Bronchial smooth muscle cell (primary cell): ENCODE measurements at places on chromosomes 4 and X. TPM values are rescaled to one million over a fixed set of nuclear protein-coding genes. Genes with fewer than 3 reads are reported as not detected.

CXorf38 gene
- total RNA-seq = 4.4 and 7.3 TPM in 2 replicates

PPP3CA gene
- total RNA-seq = 30.6 and 59.1 TPM in 2 replicates

CTBP1 gene
- 212 and 250 TPM in 2 replicates for total RNA-seq

RBM3 gene
- total RNA-seq = 63.7 and 238 TPM in 2 replicates

RNF4 gene
- total RNA-seq = 28.5 and 29.0 TPM in 2 replicates

DDIT4L gene
- total RNA-seq = 0.26 and 5.8 TPM in 2 replicates

NHSL2 gene
- 0.52 and 9.5 TPM in 2 replicates for total RNA-seq

CYP2U1 gene
- total RNA-seq = 12.9 and 15.2 TPM in 2 replicates
